Activated CD4-positive, alpha-beta T cell treated with anti-CD3 and anti-CD28 coated beads, Interleukin-2, amount 50 U/mL, for 48 hours (primary cell): ENCODE measurements at places on chromosomes 4 and X.

DNA sequence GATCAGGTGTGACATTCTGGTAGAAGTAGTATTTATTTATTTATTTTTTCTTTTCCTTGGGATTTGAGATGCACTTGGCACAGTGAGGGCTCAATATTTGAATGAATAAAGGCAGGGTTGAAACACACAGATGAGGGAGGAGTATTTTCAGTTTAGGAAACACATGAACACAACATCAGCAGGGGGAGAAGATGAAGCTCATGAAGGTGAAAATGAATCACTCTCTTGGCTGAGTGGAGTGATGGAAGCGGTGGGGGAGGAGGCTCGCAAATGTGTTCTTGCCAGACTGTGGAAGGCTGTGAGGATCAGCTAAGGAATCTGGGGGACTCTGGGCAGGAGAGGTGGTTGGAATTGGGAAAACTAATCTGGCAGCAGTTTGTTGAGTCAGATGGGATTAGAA lies 55.3 kb downstream of the ARHGAP10 start:
- no peak for DNase-seq

DNA sequence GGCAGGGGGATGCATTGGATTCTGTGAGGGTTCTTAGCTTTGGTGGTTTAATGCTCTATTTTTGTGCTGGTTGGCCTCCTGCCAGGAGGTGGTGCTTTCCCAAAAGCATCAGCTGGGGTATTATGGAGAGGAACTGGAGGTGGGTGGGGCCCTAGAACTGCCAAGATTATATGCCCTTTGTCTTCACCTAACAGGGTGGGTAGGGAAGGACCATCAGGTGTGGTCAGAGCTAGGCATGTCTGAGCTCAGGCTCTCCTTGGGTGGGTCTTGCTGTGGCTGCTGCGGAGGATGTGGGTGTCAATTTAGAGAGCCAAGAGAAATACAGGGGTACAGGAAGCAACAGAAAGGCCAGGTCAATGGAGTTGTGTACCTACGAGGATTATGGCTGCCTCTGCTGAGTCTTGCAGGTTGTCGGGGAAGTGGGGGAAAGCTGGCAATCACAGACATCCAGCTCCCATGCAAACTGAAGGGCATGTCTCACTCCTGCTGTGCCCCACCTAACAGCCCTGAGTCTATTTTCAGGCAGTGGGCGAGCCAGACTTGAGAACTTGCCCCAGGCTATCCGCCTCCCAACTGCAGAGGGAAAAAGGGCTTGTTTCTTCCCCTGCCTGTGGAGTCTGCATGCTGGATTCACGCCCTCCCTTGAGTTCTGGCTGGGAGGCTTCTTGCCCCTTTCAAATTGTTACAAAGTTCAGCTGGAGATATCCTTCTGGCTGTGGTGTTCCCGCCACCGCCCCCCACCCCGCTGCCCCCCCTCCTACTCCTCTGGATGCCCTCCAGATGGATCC lies 212.0 kb downstream of the COMMD8 start:
- DNase-seq, result no peak

- DNase-seq, result no peak
Observed at GRCh38 chrX:21586001-21586400, 72.1 kb downstream of the KLHL34 start.

DNA sequence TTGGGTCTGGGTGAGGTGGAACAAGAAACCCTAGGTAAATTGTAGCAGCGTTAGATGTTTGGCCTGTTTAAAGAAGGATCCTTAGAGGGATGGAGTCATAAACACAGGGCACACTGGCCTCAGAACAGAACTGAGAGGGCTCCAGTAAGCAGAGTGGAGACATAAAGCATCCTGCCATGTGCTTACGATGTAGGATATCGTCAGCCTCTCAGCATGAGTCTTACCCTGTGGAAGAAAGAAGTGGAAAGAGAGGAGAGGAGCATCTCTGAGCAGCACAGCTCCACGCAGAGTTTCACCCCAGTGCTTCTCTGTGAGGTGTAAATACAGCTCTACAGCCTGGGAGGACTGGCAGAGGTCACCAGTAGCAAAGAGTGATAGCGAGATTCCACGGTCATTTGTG lies 27.8 kb upstream of the SORBS2 start:
- DNase-seq, result no peak
